ENCODE measurements at places on chromosomes 3 and 15. TPM values are rescaled to one million over a fixed set of nuclear protein-coding genes. Genes with fewer than 3 reads are reported as not detected.
A peak's percentile ranks its signal among the peaks of the same experiment; 100 is the strongest.

SLCO2A1 gene
- 17.5 TPM for total RNA-seq

AP3B2 gene
- 3.9 TPM for total RNA-seq

LSM3 gene
- total RNA-seq = 6.0 TPM

SLC22A14 gene
- total RNA-seq = not detected

IL5RA gene
- not detected for total RNA-seq

HIGD2B gene
- not detected for total RNA-seq

SLC9A9 gene
- total RNA-seq = 2.3 TPM

KCNAB1 gene
- total RNA-seq = 5.2 TPM

HTR3E gene
- total RNA-seq = not detected

MINAR1 gene
- 3.0 TPM for total RNA-seq

PFN2 gene
- 39.7 TPM for total RNA-seq

SERINC4 gene
- not detected for total RNA-seq

WHAMM gene
- total RNA-seq = 9.2 TPM

ECE2 gene
- 18.8 TPM for total RNA-seq

SEMA6D gene
- total RNA-seq = 13.5 TPM

APBA2 gene
- total RNA-seq = 29.0 TPM

CCDC39 gene
- total RNA-seq = 0.26 TPM

DGKG gene
- 16.2 TPM for total RNA-seq

DNA sequence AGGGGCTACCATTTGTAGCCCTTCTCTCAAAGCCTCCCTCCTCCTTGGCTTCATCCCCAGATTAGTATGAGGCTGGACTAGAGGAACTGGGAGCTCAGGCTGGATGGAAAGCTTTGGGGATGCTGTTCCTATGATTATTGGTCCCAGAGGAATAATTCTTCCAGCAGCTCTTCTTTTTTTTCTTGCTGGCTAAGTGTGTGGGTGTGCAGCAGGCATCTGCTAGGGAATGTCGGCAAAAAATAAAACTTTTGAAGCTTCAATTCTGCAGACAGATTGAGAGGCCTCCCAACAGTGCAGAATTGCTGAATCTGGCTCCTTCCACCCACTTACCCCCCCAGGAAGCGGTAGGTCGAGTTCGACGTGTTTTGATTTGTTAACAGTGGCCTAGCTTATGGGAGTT lies 138.5 kb upstream of the ANKRD28 start:
- DNase-seq = no peak

- DNase-seq = no peak
Observed at GRCh38 chr15:81157195-81157938, 23.3 kb downstream of the CFAP161 start.

DNA sequence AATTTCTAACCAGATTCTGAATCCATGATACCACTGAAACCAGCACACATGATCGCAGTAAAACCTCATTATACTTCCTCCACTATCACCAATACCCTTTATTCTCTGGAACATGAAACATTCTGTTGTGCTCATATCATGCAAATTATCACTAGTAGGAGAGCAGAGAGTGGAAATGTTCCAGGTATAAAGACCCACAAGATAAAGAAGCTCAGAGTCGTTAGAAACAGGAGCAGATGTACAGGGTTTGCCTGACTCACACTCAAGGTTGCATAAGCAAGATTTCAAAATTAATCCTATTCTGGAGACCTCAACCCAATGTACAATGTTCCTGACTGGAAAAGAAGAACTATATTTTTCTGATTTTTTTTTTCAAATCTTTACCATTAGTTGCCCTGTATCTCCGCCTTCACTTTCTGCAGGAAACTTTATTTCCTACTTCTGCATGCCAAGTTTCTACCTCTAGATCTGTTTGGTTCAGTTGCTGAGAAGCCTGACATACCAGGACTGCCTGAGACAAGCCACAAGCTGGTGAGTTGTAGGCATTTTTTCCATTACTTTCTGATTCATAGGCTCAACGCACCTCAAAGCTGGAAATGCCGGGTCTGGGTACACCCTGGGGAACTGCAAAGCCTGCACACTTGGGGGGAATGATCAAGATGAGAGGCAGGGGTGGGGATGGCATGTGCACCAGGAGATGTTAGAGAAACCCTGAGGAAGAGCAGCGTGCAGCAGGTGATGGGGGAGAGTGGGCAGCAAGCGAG lies at the start of gene CCR2:
CCR2 (plus strand) TSS at position 465 of the 764 bp plus-strand sequence. CDS start 3,417 bp downstream, outside the sequence.
- no peak for DNase-seq

- DNase-seq = no peak
Observed at GRCh38 chr3:68482565-68482964, 449.8 kb downstream of the TAFA4 start.

DNA sequence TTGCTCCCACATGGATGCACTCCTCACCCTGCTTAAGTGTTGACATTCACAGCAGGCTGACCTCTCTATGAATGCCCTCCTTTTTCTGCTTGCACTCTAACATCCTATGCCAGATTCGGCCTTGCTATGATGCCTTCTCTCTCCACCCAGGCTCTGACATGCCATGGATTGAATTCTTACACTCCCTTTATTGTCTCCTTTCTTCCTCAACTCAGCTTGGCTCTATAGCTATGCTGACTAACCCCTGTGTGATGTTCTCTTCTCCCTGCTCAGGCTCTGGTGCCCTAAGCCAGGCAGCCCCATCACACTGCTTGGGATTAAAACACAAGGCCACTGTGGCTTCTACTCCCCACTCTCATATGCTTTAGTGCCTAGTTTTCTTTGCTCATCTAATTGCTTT lies 563.7 kb downstream of the NSUN3 start:
- no peak for DNase-seq

DNA sequence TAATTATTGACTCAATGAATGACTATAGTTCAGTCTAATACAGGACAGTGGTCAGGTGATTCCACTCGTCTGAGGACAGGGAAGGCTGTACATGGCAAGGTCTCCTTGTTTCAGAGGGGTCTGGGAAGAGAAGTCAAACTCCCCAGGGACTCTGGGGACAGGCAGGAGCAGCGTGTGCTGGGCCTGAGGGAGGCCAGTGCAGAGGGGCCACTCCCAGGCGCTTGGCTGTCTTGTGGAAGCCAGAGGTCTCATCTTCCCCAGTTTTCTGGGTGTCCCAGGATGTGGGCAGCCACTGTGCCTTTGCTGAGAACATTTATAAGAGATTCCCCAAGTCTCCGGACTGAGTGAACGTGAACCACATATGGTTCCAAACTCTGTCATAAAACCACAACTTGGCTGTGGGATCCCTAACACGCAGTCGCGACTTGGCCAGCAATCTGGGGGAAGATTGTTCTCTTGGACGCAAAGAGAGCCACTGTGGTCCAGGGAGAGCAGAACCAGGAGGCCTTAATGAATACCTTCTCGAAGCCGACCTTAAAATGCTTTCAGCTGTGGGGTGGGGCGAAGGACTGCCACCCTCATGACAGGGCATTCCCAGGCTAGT lies 30.4 kb downstream of the BHLHE40 start:
- DNase-seq = no peak

GRCh38 chr3:22010997-22011396 lies 260.0 kb upstream of the ZNF385D start:
- DNase-seq = no peak

- DNase-seq = no peak
Observed at GRCh38 chr3:120370463-120370862, 21.3 kb upstream of the LRRC58 start.

GRCh38 chr3:130800829-130801228 lies 54.2 kb upstream of the PIK3R4 start:
- no peak for DNase-seq

DNA sequence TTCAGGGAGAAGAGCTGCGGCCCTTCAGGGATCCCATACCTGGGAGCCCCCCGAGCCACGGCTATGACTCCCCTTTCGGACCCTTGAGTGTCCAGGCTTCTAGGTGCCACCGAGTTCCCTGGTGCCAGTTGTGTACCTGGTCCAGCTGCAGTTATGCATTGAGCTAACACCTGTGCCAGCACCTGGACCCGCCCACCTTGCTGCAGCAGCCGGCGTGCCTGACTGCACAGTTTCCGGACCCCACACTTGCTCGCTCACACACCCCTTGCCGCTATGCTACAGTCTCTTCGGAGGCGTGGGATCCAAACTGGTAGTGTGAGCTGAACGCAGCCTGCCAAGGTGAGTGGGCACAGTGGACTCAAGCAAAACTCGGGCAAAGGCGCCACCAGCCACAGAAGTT lies 284.5 kb upstream of the ROBO1 start:
- DNase-seq = no peak

GRCh38 chr15:36988947-36989346 lies 111.4 kb downstream of the MEIS2 start:
- no peak for DNase-seq

- DNase-seq = no peak
Observed at GRCh38 chr3:111702996-111703985, 108.1 kb upstream of the ZBED2 start.

- DNase-seq = no peak
Observed at GRCh38 chr15:58410353-58410752, 21.4 kb upstream of the LIPC start.

DNA sequence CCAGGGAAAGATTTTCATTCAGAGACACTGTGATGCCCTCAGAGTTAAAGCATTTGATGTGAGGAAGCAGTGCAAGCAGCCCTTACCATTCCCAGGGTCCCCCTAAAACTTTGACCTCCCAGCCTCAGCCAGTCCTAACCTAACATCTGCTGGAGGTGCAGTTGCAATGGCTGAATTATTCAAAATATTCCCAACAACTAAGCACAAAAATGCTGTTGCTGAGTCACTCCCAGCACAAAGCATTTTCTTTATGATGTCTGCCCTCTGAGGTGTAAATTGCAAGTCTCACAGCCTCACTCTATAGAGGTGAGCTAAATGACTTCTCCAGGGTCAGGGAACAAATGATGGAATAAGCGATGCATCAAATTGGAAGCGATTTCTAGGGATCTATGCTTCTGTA lies 6.4 kb upstream of the REC114 start:
- DNase-seq = no peak

- peak; percentile 76 for DNase-seq
Observed at GRCh38 chr3:149494022-149494758, 19.7 kb downstream of the TM4SF4 start.

- no peak for DNase-seq
Observed at GRCh38 chr3:66402596-66403290, 98.1 kb downstream of the LRIG1 start.

GRCh38 chr15:47431501-47431900 lies 285.8 kb upstream of the SEMA6D start:
- no peak for DNase-seq

DNA sequence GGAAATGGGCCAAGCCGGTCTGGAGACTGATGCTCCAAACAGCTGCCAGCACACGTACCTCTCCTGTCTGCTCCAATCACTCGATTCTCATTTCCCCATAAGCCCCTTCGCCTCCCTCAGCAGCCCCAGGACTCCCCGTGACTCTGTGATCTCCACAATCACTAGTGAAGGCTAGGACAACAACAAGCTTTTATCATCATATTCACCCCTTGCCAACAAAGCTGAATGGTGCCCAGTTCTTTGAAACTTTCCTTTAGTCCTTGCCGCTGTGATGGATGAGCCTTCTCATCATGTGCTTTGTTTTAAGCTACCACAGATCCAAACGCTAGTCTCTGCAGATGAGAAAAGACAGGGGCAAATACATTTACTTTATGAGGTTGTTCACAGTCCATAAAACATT lies 242.0 kb downstream of the SV2B start:
- no peak for DNase-seq

GRCh38 chr3:8743021-8743601 lies 9.5 kb downstream of the CAV3 start:
- no peak for DNase-seq

DNA sequence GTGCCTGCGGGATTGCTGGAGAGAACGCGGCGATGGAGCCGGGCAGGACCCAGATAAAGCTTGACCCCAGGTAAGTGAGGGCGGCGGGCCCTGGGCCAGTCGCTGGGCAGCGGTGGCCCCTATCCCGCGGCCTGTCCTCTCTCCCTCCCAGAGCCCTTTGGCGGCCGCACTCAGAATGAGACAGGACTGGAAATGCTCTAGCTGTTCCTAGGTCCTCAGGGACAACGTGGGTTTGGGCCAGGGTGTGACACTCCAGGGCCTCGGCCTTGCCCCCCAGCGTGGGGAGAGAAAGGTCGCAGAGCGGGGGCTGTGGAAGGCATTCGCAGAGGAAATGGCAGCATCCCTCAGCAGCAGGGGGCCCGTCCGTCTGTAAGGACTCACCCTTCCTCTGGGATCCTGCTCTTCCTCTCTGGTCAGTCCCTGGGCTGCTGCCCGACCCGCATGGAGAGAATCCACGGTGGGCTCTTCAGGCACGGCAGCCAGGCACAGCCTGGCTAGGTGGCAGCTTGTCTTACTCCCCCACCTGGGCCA lies 412 bp downstream of the SLC51A start:
- DNase-seq = no peak

- no peak for DNase-seq
Observed at GRCh38 chr15:40006003-40006402, 33.0 kb downstream of the SRP14 start.

GRCh38 chr3:21067031-21067813 lies 683.8 kb downstream of the ZNF385D start:
- no peak for DNase-seq

DNA sequence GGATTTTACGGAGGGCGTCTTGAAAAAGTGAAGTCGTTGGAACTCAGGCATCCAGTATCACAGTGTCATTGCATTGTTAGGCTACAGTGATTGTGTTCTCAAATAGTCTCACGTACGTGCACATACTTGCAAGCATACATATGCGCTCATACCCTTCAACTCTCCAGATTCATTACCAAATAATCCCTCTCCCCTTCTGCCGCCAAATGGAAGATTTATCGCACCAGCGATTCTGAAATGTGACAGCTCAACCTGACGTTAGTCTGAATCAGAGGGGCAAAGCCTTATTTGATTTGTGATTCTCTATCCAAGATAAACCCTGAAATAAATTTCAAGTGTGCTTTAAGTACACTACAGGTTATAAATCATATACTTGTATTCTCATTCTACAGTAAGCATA lies 119.4 kb downstream of the GADL1 start:
- no peak for DNase-seq

DNA sequence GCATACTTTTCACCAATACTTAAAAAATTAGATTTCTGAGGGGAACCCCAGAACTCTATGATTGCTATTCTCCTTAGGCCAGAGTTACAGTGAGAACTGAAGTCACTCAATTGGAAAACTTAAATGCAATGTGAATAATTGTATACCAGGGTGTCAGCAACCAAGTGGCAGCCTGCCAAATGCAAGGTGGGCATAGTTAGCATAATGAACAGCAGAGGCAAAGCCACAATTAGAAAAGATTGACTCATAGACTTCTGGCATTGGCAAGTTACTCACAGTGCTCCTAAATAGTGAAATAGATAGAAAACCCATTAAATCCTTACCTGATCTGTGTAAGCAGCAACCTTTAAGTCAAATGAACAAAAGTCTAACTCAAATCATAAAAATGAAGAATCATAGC lies 94.9 kb downstream of the BCHE start:
- no peak for DNase-seq

- no peak for DNase-seq
Observed at GRCh38 chr3:77142578-77142977, 102.7 kb downstream of the ROBO2 start.

GRCh38 chr15:52292780-52293392 lies 2.7 kb downstream of the MYO5C start:
- peak; percentile 61 for DNase-seq

- DNase-seq = no peak
Observed at GRCh38 chr3:31770822-31771326, 210.2 kb downstream of the OSBPL10 start.

Measured in body of pancreas (tissue), 4 donors.